SK-N-SH (cell line): ENCODE measurements at places on chromosomes 2 and 18.

DNA sequence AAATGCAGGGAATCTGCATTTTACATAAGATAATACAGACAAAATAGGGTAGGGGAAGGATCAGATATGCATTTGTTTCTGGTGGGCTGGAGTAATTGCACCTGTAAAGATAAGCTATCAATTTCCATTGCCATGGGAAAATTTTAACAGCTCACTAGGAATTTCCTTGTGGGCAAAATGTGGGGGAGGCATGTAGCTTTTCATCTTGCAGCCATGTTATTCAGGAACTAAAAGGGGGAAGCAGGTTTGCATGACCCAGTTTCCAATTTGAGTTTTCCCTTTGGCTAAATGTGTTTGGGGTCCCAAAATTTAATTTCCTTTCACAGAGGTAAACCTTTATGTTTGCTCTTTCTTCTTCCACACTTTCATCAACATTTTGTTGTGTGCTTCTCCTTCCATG, 624.4 kb downstream of the NYAP2 start:
- no peak for DNase-seq

DNA sequence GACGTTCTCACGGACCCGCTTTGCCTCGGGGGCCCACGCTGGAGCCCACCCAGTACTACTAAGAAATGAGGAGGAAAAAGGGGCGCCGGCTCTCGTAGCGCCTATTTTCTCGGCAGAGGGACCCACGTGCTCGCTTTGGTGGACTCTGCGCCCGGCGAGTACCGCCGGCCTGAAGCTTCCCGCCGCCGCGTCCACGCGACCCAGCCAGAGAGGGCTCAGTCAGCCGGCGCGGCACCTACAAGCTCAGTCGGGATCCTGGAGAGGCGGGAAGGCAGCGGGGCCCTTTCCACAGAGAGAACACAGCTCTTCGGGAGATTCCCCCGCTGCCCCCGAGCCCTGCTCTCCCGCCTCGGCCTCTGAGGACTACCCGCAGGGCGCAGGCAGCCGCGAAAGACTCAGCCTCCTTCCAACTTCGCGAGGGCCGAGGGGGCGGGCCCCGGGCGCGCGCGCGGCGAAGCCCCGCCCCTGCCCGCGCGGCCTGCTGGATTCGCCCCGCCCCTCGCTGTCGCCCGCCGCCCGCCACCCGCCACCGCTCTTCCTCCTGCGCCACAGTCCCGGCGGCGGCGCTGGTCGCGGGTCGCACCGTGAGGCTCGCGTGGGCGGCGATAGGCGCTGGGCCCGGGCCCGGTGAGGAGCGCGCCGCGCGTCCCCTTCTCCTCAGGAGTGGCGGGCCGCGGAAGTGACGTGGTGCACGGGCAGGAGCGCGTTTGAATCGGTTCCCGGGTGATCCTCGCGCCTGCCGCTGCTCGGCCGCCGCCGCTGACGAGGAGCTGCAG, at the start of gene SMCHD1:
SMCHD1 (plus strand) TSS at position 549 of the 776 bp plus-strand sequence. CDS start 350 bp downstream, outside the sequence.
- DNase-seq = peak; percentile 93

- DNase-seq = no peak
Observed at GRCh38 chr2:231259104-231259503, 60.7 kb downstream of the ARMC9 start.

GRCh38 chr18:67608615-67609273, 92.2 kb upstream of the DSEL start:
- no peak for DNase-seq

DNA sequence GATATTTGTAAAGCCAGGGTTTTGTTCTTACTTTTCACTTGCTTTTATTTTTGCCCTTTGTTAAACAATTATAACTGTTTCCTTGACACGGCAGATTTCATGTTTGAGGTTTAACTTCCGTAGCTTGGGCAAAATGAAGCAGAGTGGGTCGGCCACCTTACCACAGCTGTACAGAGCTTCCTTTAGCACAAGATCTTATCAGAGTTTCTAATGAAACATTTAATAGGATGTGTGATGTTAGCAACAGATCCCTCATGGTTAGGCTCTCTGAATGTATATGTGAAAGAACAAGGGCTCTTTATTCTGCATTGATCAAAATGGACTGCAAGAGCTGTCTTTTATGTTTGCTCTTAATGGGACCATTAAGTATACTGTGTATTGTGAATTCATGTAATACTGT, 22.3 kb downstream of the RNF125 start:
- DNase-seq = no peak

GRCh38 chr2:121128741-121129659, 156.0 kb downstream of the TFCP2L1 start:
- DNase-seq = no peak

- no peak for DNase-seq
Observed at GRCh38 chr2:238947920-238948710, 100.2 kb downstream of the TWIST2 start.

- DNase-seq = no peak
Observed at GRCh38 chr2:85414761-85415553, 3.6 kb upstream of the SH2D6 start.

GRCh38 chr2:67782443-67782842, 280.4 kb downstream of the C1D start:
- DNase-seq = no peak

DNA sequence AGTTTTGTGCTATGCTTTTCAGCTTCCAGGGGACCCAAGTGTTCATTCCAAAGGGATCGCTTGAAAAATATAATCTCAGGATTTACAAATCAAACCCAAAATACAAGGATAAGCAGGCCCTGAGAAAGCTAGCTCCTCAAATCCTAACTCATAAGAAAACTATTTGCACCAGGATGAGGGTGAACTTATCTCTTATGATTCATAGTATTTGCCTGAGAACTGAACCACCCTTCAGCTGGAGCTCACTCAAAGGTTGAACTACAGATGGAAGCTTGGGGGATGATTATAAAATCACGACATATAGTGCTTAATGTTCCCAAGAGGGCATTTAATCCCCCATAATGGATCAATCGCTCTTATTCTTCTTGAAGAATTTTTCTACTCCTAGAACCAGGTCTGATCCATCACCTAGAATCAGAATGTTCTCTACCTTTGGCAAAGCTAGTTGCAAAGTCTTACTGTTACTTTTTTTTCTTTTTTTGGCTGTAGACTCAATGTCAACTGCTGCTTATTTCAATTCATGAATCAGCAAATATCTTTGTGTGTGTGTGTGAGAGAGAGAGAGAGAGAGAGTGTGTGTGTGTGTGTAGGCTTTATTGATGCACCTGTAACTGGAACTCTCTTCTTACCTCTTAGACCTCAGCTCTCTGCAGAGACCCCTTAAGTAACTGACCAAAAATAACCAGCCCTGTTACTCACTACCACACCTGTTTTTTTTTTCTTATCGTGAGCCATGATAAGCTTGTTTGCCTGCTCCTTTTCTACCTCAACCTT, 44.8 kb downstream of the ARL4C start:
- no peak for DNase-seq

- no peak for DNase-seq
Observed at GRCh38 chr2:43842866-43843226, 4.1 kb downstream of the ABCG8 start.

- DNase-seq = peak; percentile 17
Observed at GRCh38 chr2:188475945-188476344, 184.3 kb downstream of the GULP1 start.

DNA sequence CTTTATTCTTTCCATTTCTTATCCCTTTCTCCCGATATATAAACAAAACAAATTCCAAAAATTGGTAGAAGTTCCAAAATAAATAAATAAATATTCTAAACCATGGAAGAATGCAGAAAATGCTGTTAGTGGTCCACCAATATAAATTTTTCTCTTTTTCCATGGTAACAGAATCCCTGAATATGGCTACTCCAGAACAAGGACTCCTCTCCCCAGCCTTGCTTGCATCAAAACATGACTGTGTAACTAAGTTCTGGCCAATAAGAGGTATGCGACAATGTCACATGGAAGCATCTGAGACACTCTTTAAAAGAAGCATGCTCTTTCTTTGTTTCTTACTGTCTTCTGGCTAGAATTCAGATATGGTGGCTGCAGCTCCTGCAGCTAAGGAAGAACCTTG, 325.1 kb upstream of the TANK start:
- no peak for DNase-seq

GRCh38 chr2:86383844-86384243, 46.4 kb upstream of the REEP1 start:
- no peak for DNase-seq

DNA sequence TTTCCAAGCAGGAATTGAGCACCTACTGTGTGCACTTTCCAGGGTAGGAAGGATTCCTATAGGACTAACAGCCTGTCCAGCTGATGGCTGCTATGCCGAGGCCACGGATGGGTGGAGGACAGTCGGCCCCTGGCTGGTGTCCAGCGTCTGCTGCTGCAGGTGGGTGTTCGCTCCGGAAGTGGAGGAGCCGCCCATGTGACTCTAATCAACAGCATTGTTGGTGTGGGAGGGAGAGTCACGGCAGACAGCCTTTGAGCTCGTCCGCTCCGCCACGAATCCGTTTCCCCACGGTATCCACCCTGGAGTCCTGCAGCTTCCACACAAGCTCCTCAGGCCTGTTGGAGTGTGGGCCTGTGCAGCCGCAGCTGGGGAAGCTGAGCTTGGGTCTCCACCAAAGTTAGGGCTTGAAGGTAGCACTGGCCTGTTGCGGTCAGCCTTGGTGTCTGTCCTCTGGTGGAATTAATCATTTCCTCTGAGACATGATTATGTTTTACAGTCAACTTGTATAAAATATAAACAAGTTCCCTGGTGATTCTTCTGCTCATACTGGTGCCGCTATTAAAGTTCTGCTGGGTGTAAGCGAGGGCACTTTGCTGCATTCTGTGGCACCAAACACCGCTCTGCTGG, 185.9 kb upstream of the TPO start:
- DNase-seq = no peak

DNA sequence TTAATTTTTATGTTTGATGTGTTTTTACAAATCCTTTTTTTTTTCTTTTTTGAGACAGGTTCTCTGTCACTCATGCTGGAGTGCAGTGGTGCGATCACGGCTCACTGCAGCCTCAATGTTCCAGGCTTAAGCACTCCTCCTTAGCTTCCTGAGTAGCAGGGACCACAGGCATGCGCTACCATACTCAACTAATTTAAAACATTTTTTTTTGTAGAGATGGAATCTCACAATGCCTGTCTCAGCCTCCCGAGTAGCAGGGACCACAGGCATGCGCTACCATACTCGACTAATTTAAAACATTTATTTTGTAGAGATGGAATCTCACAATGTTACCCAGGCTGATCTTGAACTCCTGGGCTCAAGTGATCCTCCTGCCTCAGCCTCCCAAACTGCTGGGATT, 3.2 kb downstream of the NOTO start:
- DNase-seq = no peak

DNA sequence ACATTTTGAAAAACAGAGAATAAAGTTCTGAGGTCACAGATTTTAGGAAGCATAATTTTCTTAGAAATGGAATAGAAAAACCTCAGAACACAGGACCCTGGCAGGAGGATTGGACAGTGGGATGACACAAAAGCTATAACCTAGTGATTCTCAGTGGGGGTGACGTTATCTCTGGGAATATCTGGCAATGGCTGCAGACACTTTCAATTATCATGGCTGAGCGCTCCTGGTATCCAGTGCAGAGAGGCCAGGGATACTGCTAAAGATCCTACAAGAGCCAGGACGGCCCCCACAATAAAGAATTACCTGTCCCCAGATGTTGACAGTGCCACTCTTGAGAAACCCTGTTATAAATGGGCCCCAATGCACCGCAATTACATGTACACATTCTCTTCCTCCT, 117.2 kb upstream of the SPRED2 start:
- DNase-seq = peak; percentile 37

GRCh38 chr18:58975781-58976180, 111.1 kb downstream of the ZNF532 start:
- DNase-seq = no peak

DNA sequence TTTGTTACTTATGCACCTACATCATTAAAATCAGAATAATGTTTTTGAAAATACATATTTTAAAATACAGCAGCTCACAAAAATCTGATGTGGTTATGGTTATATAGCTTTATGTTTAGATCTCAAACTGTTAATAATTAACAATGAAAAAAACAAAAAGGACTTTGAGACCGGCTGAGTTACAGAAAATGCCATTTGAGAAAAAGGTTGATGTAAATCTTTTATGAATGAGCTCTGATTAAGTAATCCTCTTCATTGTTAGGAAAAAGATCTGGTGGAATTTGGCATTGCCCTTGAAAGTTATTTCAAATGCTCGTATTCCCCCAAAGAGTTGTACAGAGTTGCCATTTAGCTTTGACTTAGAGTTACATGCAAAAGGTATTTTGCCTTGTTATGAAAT, 82.8 kb upstream of the PROKR1 start:
- DNase-seq = no peak

DNA sequence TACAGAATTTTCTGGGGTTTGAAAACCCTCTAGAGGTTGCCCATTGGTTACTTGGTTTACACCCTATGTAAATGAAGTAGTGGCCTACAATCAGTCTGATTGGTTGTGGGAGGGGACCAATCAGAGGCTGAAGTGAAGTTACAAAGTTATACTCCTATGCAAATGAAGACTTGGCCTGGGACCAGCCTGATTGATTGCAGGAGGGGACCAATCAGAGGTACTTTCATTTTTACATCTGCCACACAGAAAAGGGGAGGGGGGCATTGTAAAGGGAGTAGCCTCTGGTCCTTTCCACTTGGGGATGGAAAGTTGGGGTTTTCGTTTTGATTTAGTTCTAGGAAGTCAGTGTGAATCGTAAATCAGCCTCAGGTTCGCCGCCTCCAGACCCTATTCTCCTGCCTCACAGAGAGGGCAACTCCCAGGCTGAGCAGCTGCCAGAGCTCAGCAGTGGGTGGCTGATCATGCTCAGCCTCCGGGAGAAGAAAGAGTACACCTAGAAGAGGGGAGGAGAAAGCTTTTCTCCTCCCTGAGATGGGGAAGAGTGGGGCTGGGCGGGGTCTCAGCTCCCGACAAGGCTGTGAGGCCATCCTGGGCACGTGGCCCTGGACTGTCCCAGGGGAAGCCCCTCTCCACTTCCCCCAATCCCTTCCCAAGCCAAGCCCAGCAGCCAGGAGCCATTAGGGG, 372.5 kb downstream of the GALR1 start:
- DNase-seq = no peak

DNA sequence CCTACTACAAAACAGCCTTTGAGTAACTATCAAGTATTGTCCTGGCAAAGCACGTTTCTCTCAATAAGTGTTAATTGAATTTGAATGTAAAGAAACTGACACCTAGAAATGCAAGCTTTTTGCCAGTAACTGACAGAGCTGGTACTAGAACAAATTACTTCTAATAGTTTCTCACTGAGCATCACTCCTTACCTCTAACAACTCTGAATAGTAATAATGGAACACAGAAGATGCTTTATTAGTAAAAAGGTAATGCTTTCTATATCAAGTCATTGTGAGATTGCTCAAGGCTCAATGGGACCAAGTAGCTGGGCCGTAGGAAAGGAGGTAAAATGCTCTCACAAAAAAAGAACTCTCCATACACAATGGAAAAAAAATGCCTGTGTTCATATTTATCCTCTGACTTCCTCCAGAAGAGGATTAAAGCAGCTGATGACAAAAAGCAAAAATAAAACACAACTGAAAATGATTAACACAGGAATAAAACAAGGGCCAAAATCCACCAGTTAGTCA, 11.8 kb downstream of the RASGRP3 start:
- no peak for DNase-seq

DNA sequence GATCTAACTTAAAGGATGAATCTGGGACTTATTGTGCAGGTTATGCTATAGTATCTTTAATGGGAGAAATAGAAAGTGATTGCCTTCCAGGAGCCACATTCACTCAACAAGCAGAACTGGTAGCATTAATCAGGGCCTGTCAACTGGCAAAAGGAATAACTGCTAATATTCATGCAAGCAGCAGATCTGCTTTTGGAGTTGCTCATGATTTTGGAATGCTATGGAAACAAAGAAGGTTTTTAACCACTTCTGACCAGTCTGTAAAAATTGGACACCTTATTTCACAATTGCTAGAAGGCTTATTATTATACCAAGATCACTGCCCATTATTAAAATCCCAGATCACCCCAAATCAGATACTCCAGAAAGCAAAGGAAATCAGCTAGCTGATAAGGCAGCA, 200.4 kb downstream of the MREG start:
- DNase-seq = no peak
